ENCODE measurements at places on chromosomes 11 and 22. TPM values are rescaled to one million over a fixed set of nuclear protein-coding genes. Genes with fewer than 3 reads are reported as not detected.
A peak's percentile ranks its signal among the peaks of the same experiment; 100 is the strongest.

RBMXL2 gene
- total RNA-seq: not detected

RNF215 gene
- total RNA-seq: 29.3 TPM

MARK2 gene
- 12.1 TPM for total RNA-seq

DNA sequence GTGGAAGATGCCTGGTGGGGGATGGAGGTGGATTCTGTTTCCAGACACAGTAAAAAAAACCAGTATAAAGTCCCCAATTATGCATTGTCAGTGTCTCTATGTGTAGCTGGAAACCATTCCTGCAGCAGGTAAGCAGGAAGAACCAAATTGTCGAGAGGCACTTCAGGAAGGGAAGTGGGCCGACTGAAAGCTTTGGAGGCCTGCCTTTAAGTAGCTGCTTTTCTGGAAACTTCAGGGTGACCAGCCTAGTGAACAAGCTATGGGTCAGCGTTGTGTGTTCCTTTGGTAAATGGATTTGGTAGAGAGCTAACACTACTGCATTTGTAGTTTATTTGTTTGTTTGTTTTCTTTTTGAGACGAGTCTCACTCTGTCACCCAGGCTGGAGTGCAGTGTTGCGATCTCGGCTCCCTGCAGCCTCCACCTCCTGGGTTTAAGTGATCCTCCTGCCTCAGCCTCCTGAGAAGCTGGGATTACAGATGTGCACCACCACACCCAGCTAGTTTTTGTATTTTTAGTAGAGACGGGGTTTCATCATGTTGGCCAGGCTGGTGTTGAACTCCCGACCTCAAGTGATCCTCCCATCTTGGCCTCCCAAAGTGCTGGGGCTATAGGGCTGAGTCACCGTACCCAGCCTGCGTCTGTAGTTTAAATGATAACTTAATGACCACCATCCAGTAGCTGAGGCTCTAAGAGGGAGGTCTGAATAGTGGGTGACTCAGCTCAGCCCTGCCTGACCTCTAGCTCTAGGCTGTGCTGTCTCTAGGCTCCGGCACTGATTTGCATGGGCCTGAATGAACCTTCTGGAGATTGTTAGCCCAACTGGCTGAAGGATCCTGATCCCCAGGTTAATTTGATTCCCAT is 12.8 kb downstream of the PTPRJ start:
- peak; percentile 16 for DNase-seq

DNA sequence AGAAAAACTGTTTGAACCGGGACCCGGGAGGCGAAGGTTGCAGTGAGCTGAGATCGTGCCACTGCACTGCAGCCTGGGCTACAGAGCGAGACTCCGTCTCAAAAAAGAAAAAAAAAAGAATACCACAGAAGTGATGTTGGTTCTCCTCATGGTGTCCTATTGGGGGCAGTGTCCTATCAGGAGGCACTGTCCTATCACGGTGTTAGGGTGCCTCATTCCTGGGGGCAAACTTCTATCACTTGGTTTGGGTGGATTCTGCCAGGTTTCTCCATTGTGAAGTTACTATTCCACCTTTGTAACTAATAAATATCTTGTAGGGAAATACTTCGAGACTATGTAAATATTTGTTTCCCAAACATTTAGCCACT is 19.6 kb downstream of the PRR14L start:
- DNase-seq: peak; percentile 10

- DNase-seq: peak; percentile 42
Observed at GRCh38 chr11:61332281-61332796, 566 bp downstream of the DDB1 start.

DNA sequence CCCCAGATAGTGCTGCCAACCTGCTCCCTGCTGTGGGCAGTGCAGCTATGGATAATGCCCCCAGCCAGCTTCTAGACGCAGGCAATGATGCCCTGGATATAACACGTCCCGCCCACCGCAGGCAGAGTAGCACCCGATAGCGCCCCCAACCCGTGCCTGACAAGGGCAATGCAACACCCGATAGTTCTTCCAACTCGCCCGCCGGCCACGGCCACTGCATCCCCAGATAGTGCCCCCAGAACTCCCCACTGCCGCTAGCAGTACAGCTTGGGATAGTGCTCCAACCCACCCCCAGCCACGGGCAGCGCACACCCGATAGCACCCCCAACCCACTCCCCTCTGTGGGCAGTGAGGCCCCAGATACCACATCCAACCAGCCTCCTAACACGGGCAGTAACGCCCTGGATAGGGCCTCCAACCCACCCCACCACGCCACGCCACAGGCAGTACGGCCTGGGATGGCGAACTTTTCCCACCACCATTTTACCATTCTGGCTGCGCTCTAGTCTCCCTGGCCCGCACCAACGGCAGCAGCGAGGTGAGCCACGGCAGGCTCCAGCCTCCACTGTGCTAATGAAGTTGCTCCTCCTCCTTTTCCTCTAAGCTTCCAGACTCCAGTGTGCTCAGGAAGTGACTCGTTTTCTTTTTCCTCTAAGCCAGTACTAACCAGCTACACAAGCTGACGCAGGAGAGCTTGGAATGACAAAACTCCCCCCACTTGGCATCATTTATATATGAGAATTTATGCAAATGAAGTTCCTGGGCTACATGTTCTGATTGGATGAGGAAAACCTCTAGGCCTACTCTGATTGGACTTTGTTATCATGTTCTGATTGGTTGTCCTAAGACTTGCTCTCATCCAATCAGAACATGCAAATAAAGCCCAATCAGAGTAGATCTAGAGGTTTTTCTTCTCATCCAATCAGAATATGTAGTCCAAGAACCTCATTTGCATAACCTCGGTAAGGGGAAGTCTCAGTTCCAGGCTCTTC is 3.0 kb upstream of the RFPL3 start:
- DNase-seq: peak; percentile 96

GRCh38 chr11:95592471-95592870 is 197.1 kb downstream of the FAM76B start:
- no peak for DNase-seq

SYT13 gene
- not detected for total RNA-seq

- DNase-seq: peak; percentile 23
Observed at GRCh38 chr11:130163346-130164220, 4.0 kb downstream of the ST14 start.

PARVB gene
- 102 TPM for total RNA-seq

PKDREJ gene
- total RNA-seq: under 0.01 TPM

DNA sequence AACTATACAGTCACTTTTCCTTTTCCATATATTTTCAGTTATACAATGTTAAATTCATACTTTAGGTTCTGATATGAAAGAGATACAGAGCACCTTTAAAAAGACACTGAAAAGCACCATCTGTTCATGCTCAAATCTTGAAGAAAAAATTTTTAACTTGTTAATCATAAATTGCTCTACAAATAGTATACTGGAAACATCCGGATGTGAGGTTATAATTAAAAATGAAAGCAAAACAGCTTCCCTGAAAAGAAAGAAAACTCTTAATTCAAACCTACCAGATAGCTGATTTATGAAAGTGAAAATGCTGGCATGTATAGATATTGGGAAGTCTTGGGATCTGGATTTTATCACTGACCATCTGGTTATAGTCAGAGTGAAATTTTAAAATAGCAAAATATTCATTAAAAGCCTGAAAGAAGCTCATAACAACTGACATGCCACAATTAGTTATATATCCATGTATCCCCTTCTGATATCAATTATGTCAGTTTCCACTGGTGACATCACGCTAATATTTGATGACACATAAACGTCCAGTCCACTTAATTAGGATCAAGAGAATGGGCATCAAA is 740.0 kb downstream of the DLG2 start:
- DNase-seq: no peak

GRCh38 chr11:115623021-115623451 is 118.8 kb upstream of the CADM1 start:
- peak; percentile 82 for DNase-seq

DNA sequence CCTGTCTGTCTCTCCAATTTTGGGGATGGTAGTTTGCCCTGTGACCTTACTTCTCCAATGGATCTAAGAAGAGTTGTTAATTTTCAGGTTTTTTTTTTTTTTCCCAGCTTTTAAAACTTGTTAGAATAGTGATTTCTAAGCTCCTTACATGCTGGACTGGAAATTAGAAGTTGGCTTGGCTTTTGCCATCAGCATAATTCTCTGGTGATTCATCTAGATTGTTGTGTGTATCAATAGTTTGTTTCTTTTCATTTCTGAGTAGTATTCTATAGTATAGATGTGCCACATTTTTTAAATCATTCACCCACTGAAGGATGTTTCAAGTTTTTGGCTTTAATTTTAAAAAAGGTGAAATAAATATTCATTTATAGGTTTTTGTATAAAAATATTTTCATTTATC is 51.4 kb downstream of the ADAMTS15 start:
- DNase-seq: no peak

DNA sequence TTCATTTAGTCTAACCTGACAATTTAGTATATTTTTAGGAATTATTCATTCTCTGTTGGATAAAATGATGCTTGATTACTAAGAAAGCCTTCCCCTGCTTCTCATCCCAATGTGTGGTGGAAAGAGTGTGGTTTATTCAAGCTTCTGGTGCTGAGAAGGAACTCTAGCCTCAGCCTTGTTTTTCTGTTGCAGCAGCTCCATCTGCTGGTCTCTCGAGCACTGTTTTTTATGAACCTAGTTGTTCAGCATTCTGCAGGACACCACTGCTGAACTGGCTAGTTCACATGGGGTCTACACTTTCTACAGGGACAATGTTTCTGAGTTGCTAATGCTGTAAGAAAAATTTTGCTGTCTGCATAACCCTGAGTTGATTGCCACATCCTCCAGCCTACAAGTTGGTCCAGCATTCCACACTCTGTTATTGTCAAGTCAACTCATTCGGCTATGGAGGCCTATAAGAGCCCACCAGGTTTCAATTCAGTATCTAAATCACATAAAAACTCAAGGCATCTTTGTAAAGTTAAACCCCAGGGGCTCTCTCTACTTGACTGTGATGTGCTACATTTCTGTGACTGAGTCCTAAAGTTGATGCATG is 14.3 kb downstream of the OR2AG2 start:
- peak; percentile 85 for DNase-seq

DNA sequence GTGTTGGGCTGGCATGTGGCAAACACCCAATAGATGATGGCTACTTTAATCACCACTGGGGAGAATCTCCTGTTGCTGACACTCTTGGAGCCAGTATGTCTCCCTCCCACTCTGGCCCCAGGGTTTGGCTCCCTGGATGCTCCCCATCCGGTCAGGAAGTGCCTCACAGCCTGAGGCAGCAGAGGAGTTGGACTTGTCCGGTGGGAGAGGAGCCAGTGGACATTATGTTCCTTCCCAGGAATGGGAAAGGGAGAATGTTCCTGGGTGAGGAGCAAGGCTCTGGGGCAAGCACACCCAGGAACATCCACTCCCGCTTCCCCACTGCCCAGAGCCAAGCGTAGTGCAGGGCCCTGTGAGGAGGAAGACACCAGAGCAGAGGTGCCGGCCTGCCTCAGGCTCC is 84.6 kb upstream of the NAV2 start:
- DNase-seq: peak; percentile 77

MAP6 gene
- 0.51 TPM for total RNA-seq

DNA sequence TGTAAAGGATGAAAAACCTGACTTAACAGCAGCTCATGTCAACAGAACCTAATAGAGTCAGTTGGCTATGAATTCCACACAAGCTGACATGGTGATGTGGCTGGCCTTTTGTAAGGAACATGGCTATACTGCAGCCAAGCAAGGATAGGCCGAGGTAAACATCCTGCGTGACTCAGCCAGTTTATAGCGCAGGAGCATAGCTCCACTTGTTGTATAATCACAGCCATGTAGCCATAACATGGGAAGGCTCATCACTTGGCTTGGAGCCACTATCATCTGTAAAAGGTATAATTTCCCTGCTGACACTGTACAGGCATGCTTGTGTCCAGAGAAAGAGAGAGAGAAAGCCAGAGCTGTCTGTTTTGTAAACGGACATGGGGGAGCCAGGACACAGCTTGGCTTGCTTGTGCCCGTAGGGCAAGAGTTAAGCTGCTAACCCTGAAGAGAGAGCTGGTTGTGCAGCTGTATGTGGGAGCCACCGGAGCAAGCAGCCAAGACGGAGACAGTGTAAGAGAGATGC is 104.4 kb upstream of the PLET1 start:
- peak; percentile 54 for DNase-seq

GRCh38 chr11:134654161-134654915 is 242.3 kb upstream of the B3GAT1 start:
- no peak for DNase-seq

- no peak for DNase-seq
Observed at GRCh38 chr11:2217211-2218030, 45.8 kb upstream of the TH start.

- DNase-seq: no peak
Observed at GRCh38 chr22:27270818-27271510, 530.6 kb downstream of the MN1 start.

GRCh38 chr11:119677840-119678239 is 51.2 kb downstream of the NECTIN1 start:
- no peak for DNase-seq

ACCS gene
- total RNA-seq: 8.2 TPM

GRCh38 chr11:132285631-132286030 is 915.2 kb downstream of the NTM start:
- no peak for DNase-seq

- no peak for DNase-seq
Observed at GRCh38 chr11:45546366-45546765, 119.1 kb downstream of the CHST1 start.

- no peak for DNase-seq
Observed at GRCh38 chr11:131977854-131978253, 607.4 kb downstream of the NTM start.

- DNase-seq: no peak
Observed at GRCh38 chr11:113782134-113782533, 2.5 kb downstream of the CLDN25 start.

- DNase-seq: no peak
Observed at GRCh38 chr11:103215812-103216211, 106.6 kb downstream of the DYNC2H1 start.

GRCh38 chr11:116226731-116227130 is 546.1 kb downstream of the BUD13 start:
- no peak for DNase-seq

GRCh38 chr22:41052661-41053490 is 39.5 kb upstream of the EP300 start:
- DNase-seq: no peak

NRXN2 gene
- not detected for total RNA-seq

SYT12 gene
- 0.09 TPM for total RNA-seq

VPREB1 gene
- total RNA-seq: not detected

- no peak for DNase-seq
Observed at GRCh38 chr11:118149493-118149892, 3.1 kb downstream of the SCN4B start.

- no peak for DNase-seq
Observed at GRCh38 chr22:32037236-32037635, 5.8 kb upstream of the SLC5A1 start.
